NCI-H2171 treated with DMSO at 0.1 percent for 48 hours (cell line): ENCODE measurements at places on chromosomes 7 and 10.
A peak's percentile ranks its signal among the peaks of the same experiment; 100 is the strongest.

- DNase-seq, result no peak
Observed at GRCh38 chr10:18059826-18060559, 80.2 kb upstream of the CACNB2 start.

DNA sequence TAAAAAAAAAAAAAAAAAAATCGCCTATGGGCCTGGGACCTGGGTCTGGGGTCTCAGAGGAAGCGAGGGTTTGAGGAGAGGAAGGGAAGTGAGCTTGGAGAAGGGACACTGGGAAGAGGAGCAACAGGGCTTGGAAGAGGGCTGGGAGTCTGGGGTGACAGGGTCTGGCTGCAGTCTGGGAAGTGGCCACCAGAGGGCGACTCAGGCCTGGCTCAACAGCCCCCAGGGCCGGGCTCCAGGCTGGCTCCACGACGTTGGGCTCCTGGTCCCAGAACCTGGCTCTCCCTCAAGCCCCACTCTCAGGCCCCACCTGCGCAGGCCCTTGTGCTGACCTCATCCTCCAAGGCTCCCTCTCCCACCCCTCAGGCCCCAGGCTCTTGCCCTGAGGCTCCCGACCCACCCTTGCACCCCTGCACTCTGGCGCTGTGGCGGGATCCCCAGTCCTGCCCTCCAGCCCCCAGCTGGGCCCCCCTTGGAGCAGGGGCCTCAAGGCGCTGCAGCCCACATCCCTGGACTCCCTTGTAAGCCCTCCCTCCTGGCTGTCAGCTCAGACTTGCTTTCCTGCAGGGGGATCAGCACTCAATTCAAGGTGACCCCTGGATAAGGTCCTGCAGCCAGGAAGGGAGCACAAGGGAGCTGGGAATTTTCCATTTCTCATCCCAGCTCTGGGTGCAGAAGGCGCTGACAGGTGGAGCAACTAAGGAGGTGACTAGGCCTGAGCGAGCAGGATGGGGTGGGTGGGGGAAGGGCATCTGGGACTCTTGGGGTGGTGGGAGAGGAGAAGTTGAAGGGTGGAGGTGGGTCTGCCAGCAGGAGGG is 5.4 kb upstream of the SPACDR start:
- peak; percentile 63 for DNase-seq

DNA sequence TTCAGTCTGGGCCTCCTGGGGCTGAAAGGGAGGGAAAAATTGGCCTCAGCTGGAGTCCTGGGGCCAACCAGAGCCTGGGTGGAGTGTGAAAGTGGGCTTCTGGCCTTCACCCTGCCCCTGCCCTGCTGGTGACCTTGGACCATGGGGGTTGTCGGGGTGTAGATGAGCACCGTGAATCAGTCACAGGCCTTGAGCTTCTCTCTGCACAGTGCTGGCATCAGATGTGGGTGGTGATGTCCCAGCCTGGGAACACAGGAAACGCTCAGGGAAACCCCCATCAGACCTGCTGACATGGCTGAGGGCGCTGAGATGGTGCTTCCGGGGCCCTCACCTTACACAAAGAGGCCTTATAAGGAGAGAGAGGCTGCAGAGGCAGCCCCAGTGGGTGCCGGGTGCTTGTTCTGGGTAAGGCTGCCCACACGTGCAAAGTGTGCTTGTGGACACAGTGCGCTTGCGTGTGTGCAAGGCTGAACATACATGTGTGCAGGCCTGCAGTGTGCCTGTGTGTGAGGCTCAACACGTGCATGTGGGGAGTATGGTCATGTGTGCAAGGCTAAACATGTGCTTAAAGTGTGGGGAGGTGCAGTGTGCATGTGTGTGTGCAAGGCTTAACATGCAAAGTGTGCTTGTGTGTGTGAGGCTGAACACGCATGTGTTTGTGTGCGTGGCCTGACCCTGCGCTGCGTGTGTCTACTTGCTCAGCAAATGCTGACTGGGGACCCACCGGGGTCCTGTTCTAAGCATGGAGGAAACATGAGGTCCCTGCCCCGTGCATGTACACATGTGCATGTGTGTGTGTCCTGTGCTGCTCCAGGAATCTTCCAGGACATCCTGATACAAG is 6.5 kb downstream of the ARPC1B start:
- no peak for DNase-seq

- no peak for DNase-seq
Observed at GRCh38 chr7:73599916-73600315, 21.5 kb upstream of the TBL2 start.

DNA sequence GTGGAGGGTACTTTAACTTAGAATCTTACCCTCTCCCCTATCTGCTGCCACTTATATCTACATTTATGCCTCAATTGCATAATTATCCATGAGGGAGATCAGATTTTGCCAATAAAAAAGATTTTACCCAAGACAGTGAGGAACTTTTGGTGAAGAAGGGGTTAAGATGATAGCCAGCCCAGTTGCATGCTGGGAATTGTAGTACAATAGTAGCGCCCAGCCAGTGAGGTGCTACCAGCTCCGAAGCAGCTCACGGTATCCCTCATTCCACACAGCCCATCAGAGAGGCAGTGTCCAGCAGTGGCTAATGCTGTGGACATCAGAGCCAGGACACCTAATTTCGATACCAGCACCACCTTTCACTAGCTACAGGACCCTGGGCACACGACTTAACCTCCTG is 5.9 kb upstream of the LGI1 start:
- peak; percentile 14 for DNase-seq

GRCh38 chr10:29533046-29533445 is 101.7 kb downstream of the SVIL start:
- DNase-seq, result no peak

DNA sequence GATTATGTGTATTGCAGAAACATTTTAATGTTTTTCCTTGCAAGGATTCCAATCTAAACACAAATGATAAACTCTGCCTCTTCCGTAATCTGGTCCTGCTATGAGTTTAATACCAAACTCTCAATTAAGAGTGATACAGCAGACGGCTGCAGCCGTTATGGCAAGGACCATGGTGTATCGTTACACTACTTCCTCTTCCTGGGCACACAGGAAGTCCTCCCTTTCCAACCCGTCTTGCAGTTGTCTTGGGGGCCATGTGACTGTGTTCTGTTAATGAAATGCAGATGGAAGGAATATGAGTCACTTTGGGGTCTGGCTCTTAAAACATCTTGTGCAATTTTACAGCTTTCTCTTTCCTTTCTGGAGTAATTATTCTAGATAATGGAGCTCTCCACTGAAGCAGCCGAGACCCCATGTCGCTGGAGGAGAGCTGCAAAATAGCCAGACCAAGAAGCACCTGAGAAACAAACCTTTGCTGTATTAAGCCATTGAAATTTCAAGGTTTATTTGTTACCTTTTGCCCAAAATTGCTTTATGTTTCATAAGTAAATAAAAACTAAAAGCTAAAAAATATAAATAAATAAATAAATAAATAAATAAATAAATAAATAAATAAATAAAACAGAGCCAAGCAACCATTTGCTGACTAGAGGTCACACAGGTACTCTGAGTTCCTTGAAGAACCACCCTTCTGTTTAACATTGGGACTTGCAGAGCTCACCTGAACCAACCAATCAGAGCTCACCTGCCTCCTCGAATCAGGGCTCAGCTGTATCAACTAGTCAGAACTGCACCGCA is 74.7 kb downstream of the FRMPD2 start:
- DNase-seq, result peak; percentile 15

GRCh38 chr10:56771343-56771742 is 410.3 kb upstream of the ZWINT start:
- DNase-seq, result no peak
